GM03348 (cell line): ENCODE measurements at places on chromosomes 6 and 20.
A peak's percentile ranks its signal among the peaks of the same experiment; 100 is the strongest.

- DNase-seq, result peak; percentile 43
Observed at GRCh38 chr20:36950414-36951197, 902 bp downstream of the SAMHD1 start.

DNA sequence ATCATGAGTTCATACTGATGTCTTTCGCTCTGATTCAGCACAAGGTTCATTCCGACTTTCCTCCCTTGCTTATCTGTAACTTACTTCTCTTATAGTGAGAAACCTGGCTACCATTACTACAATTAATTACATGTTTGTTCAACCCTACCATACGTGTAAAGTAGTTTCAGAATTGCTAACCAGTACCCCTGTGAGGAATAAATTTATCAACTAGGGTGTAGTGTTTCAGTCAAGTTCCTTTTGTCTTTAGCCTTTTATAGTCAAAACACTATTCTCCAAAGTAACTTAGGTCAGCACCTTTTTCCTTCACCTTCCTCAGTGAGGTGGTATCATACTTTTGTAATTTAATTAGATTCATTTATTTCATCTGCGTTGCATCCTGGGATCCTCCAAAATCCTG lies 64.9 kb downstream of the MAP3K4 start:
- no peak for DNase-seq

DNA sequence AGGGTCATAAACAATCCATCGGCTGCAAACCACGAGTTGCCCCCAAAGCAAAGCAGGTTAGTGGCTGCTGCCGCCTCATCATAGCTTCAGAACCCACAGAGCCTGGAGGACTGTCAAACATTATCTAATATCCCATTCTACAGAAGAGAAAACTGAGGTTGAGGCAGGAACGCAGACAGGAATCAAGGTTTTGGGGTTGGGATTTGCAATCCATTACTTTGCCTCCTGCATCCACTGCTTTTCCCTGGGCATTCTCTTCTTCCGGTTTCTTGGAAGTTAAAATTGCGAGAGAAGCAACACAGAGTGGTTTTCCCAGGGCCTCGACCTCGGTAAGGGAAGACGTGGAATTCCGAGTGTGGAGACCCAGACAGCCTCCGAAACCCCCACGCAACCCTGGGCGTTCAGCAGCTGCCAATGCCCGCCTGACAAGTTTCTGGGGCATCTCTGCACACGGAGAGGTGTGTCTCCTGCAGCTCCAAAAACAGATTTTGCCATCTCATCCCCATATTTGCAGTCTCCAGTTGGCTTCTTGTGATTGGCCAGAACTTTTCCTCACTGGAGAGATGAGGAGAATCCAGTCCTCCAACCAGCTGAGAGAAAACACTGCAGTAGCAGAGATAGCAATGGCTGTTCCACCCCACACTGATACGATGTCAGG lies 45.5 kb upstream of the SNAP25 start:
- no peak for DNase-seq

DNA sequence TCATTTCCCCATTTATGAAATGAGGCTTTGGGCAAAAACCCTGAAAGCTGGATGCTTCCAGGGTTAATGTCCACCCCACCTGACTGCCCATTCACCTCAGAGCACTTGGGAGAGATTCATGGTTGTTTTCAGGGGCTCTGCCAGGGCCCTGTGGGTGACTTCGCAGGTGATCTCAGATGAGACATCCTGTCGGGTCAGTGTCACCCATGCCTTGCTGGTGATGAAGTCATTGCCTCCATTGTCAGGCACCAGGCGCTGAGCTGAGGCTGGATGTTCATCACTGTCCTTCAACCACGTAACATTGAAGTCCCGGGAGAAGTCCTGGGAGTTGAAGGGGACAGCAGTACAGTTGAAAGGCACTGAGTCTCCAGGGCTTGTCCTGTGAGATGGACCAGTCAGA lies 115.6 kb upstream of the SIRPA start:
- no peak for DNase-seq

- DNase-seq, result no peak
Observed at GRCh38 chr20:50289581-50289980, 99.0 kb downstream of the CEBPB start.

DNA sequence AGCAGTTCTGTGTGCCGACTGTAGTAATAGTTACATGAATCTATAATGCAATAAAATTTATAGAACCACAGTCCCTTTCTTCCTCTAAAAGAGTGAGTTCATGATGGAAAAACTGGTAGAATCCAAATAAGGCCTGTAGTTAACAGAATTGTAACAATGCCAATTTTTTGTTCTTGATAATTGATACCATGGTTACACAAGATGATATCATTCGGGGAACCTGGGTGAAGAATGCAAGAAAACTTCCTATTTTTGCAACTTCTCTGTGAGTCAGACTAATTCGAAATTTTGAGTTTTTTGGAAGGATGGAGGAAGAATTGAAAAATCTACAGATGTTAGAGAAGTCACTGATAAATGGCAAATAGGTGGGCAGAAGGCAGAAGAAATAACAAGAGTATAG lies 381.8 kb downstream of the CDKAL1 start:
- no peak for DNase-seq

GRCh38 chr20:37925265-37926165 lies 22.6 kb downstream of the VSTM2L start:
- no peak for DNase-seq

DNA sequence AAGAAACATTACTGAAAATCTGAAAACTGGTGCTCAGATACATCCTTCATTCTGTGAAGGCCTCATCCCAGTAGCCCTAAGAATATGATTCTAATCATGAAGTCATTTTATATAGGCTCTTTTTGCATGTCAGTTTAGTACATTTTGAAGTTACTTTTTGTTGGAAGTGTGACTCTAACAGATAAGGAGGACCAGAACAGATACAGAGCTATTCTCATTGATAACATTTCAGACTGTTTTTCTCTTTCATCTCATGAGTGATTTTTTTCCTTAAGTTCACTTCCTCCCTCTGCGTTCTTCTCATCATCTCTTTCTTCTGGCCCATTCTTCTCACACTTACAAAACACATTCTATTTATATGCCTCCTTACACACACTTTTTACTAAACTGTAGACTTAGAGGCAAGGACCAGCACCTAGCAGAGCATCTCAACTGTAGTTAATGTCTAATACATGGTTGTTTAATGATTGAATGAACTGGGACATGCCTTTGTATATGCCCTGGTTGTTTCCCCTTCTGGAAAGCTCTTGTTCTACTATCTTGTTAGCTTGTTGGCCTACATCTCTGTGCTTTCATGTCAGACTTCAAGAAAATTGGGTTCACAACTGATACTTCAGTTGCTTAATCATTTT lies 8.7 kb downstream of the CTNNBL1 start:
- no peak for DNase-seq

DNA sequence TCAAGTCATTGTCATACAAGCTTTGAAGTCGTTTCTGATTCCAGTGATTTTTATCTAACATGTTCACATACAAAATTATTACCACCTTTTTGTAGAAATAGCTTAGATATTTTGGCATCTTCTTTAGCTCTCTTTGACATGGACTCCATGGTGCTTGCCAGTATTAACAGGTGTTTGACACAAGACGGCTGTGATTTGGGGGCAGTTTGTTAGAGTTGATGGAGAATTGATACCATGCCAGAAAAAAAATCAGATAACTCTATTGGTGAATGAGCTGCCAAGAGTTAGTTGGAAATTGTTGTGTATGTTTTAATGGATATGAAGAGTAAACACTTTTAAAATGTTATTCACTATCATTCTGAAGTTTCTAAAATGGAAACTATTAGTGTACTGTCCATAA lies 146.6 kb upstream of the LAMP5 start:
- DNase-seq, result no peak

- no peak for DNase-seq
Observed at GRCh38 chr20:57374931-57375651, 16.1 kb upstream of the RBM38 start.

GRCh38 chr6:7815716-7816115 lies 89.8 kb downstream of the BMP6 start:
- no peak for DNase-seq

DNA sequence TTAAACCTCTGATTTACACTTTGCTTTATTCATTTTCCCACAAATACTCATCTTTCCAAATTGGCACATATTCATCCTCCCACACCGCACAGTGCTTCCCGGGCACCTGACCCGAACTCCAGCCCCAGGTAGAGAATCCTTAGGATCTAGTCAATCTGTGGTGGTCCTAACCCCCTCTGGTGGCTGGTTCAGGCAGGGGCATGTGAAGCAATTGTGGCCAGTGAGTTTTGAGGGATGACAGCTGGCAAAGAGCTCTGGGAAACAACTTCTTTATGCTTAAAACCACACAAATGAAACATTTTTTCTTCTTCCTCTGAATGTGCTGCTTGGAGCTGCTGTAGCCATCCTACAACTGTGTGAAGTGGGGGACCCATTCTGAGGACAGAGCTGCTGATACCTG lies 54.7 kb downstream of the ELOVL5 start:
- peak; percentile 20 for DNase-seq

DNA sequence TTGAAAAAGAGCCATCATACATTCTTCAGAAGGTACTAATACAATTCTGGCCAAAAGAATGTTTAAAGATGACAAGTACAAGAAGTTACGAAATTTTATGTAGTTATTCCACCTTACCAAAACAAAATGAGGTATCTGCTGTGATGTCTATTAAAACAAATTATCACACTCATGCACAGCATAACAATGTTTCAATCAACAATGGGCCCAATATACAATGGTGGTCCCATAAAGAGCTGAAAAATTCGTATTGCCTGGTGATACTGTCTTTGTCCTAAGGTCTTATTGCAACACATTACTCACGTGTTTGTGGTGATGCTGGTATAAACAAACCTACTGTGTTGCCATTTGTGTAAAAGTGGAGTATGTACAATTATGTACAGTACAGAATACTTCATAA lies 3.6 kb upstream of the NUP153 start:
- DNase-seq, result peak; percentile 59

DNA sequence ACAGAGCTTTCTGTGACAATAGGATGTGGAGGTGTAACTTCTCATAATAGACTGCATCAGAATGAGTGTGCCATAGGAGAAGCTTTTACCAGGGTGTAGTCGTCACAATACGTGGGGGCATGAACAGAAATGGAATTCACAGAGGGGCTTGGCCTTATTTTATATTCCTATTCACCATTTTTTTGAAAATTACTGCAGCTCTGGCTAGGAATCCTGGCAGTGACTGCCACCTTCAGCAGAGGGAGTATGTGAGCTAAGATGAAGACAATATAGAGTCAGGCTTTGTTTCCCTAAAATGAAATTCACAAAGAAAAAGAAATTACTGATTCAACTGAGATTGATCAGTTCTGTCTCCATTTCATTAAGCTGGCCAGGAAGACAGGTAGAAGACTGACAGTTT lies 13.9 kb downstream of the TOMM6 start:
- DNase-seq, result peak; percentile 35

DNA sequence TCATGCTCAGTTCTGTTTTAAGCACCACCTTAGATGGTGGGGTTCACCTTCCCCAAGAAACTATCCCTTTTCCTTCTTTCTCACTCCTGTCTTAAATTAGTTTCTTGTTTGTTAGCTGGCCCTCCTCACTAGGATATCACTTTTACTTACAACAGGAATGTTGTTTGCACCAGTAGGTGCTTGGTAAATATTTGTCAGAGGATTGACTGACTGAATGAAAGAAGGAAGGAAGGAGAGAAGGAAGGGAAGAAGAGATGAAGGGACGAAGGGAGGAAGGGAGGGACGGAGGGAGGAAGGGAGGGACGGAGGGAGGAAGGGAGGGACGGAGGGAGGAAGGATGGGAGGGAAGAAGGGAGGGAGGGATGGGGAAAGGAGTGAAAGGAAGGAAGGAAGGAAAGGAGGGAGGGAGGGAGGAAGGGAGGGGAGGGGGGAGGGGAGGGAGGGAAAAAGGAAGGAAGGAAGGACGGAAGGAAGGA lies 505 bp upstream of the KCNK15 start:
- DNase-seq, result no peak

- DNase-seq, result no peak
Observed at GRCh38 chr6:152189736-152190135, 382.3 kb downstream of the ESR1 start.

- peak; percentile 59 for DNase-seq
Observed at GRCh38 chr20:35146299-35146919, 727 bp downstream of the EDEM2 start.

DNA sequence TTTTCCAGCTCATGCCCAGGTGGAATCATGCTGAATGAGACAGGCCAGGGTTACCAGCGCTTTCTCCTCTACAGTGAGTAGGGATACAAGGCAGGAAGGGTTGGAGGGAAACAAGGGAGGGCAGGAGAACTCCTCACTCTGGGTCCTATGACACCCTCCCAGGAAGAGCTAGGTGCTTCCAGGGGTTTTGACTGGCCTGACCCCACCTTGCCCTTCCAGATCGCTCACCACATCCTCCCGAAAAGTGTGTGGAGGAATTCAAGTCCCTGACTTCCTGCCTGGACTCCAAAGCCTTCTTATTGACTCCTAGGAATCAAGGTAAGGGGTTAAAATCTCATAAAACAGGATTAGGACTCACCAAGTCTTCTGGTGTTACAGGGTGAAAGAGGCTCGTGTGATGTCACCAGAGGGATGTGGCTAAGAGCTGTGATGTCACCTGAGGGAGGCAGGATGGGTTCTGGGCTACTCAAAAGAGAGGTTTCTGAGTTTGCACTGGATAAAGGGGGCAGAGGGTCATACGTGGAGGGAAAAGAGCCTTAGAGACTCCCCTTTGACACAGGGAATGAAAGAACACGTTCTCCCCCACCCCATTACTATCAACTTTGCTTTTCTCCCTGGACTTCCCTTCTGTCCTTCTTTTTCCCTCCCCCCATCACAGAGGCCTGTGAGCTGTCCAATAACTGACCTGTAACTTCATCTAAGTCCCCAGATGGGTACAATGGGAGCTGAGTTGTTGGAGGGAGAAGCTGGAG lies 1.9 kb downstream of the APOM start:
- DNase-seq, result no peak

- no peak for DNase-seq
Observed at GRCh38 chr6:166179704-166180103, 12.1 kb upstream of the TBXT start.

DNA sequence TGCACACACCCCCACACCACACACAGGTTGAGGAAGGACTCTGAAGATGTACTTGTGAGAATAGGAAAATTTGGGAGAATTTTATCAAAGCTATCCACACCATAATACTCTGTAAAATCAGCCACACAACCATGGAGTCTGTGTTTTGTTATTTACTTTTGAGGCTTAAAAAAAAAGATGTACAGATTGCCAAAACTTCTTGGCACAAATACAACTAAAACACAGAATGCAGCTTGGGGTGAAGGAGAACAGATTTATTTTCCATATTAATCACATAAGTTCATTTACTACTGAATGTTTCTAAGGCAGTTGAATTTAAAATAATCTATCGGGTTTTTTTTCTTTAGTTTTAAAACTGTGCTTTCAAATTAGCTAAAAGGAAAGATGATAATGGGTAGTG lies 32.8 kb upstream of the KCNQ5 start:
- no peak for DNase-seq

DNA sequence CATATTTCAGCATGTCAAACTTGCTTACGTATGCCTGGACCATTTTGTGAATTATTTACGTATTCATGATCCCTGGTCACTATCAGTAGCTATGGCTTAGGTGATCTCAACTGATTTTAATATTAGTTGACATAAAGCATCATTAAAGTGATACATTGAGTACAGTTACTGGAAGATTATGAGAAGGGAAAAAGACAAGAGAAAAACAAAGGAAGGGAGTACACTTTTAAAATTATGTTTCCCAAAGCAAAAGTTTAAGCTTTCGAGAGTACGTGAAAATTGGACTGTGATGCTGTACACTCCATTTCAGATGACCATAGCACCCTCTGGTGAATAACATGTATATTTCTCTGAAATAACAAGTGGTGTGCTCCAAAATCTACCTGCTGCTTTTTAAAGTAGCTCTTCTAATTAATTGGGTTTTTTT lies 215.0 kb upstream of the HSF2 start:
- DNase-seq, result peak; percentile 64

GRCh38 chr6:165573671-165574070 lies 89.4 kb downstream of the PDE10A start:
- no peak for DNase-seq
